Fibroblast of skin of left biceps (primary cell): ENCODE measurements at places on chromosomes 2 and 18.

DNA sequence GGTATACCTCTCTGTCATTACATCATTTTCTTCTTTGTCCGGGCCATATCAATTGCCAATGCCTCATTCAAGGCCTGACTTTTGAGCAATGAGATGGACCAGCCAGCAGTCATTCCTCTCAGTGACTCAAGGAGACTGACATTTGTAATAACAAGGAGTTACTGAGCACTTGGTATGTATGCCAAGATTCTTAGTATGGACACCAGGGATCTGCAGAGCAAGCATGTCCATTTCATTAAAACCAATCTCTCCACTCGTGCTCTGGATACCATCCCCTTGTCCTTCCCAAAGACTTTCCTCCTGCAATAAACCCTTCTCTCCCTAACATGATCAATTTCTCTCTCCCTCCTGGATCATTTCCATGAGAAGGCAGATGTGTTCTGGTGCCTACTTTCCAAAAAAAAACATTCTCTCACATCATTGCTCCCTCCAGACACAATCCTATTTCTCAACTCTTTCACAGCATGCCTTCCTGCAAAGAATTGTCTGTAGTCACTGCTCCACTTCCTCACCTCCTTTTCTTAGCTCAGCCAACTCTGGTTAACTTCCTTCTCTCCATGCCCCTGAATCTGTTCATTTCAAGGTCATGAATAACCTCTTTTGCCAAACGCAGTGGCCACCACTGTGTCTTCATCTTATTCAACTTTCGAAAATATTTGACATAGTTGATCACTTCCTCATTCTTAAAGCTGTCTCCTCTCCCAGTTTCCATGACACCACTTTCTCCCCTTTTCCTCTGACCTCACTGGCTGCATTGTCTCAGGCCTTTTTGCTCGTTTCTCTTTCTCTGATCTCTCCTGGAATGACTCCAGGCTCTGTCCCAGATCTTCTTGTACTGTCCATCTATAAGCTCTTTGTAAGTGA is 102.8 kb upstream of the CYP1B1 start:
- peak; percentile 54 for DNase-seq

- DNase-seq = no peak
Observed at GRCh38 chr2:40028792-40029488, 249.9 kb upstream of the THUMPD2 start.

GRCh38 chr2:505941-506340 is 171.3 kb downstream of the TMEM18 start:
- no peak for DNase-seq

- DNase-seq = no peak
Observed at GRCh38 chr2:208352644-208353567, 53.7 kb upstream of the PTH2R start.

- no peak for DNase-seq
Observed at GRCh38 chr2:54330926-54331835, 75.2 kb upstream of the TSPYL6 start.

DNA sequence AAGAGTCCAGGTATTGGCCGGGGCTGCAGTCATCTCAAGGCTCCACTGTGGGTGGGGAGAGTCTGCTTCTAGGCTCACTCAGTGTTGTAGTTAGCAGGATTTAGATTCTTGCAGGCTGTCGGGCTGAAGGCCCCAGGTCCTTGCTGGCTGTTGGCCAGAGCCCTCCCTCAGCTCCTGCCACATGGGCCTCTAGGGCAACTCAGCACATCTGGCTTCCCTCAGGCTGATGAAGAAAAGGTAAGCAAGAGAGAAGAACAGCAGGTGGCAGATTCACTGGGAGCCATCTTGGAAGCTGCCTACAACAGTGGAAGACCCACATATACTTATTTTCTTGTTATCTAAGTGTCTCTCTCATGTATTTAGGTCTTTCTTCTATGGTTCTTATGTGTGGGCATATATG is 4.3 kb downstream of the MRPS9 start:
- no peak for DNase-seq

DNA sequence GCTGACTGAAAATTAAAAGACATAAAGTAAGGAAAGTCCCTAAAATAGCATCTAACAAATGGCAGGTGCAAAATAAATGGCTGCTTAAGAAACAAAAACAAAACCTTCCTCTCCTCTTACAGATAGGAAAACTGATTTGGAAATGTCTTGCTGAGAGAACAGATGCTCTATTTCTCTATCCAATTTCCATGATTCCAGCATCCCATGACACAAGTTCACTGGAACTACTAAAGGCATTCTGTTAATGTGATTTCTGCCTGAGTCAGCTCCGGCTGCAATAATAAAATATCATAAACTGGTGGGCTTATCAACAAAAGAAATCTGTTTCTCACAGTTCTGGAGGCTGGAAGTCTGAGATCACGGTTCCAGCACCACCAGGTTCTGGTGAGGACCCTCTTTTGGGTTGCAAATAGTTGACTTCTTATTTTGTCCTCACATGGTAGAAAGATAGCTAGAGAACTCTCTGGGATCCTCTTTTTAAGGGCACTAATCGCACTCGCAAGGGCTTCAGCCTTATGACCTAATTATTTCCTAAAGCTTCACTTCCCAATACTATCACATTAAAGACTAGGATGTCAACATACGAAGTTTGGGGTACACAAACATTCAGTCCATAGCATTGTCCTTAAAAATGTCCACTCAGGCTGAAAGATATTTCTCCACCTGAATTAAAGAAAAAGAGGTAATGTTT is 78.2 kb upstream of the GALNT3 start:
- no peak for DNase-seq

DNA sequence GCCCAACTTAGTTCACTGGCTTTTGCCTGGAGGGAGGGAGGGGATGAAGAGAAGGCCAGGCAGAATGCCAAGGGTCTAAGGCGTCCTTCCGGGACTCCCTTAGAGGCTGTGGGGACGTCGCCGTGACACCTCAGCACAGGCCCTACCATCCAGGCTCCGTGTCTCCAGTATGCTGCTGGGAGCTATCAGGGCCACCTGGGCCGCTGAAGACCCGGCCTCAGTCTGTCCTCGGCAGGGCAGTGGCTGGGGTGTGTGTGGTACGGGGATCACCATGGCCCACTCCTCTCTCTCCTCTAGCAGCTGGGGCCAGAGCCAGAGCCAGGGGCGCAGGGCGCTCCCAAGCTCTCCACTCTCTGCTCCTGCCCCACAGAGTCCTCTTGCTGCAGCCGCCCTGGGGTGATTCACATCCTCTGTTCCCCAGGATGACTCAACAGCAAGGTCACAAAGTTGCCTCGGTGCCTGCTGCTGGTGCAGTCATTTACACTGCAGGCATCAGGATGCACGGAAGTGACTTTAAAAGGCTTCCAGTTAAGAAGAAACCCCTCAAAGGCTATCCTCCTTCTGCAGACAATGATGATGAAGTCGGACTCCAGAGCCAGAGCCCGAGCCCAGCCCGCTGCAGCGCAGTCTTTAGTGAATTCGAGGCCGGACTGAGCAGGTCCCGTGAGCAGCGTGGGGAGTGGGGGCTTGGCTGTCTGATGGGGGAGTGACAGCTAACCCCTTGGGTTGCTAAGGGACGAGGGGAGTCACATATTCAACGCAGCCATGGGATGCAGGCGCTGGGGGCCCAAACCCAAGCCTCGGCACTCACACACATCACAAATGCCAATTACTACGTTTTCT is 31.9 kb downstream of the SNORC start:
- peak; percentile 40 for DNase-seq

GRCh38 chr2:10817413-10817812 is 4.8 kb upstream of the PDIA6 start:
- no peak for DNase-seq

DNA sequence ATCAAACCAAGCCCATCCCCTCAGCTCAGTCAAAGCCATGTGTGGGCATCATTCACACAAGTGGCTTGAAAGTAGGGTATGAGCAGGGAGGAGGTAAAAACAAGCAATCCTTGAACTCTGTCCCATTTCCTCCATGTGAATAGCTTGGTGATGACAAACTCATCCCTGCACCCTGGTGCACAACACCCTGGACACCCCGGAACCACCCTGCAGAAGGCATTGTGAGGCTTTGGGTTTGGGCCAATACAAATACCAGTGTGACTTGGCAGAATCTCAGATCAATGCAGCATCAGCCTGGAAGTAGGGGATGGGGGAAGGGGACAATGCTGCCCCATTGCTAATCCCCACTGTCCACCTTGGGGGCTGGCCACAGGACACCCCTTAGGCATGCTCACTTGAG is 28.6 kb downstream of the TGFA start:
- DNase-seq = no peak

GRCh38 chr2:172091000-172091641 is 5.8 kb downstream of the DLX1 start:
- no peak for DNase-seq

GRCh38 chr2:118124288-118124891 is 36.1 kb downstream of the INSIG2 start:
- DNase-seq = no peak

DNA sequence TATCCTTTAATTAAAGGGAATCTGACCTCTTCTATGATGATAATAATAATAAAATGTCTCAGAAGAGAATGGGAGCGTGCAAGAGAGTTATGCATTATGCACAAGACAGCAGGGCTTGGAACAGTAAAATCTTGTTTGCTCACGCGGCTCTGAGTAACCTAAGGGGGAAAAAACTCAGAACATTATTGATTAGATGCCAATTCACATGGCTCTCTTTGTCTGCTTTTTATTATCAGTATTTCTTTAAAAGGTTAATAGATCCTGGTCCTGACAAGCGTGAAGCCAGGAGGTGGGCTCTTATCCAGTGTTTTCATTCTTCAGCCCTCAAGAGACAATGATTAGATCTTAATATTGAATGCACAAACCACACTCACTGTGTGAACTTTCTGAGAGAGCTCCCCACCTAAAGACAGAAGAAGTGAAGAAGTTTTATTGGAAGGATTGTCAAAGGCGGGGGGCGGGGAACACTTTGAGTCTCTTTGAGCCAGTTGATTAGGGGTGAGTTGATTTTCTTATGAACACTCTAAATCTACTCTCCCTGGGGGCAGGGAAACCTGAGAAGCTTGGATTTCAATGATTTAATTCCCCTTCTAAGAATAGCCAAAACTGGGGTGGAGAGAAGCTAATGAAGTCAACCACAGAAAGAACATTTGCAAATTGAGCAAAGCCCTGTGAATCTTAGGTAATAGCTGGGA is 127.5 kb upstream of the CTAGE1 start:
- DNase-seq = no peak

DNA sequence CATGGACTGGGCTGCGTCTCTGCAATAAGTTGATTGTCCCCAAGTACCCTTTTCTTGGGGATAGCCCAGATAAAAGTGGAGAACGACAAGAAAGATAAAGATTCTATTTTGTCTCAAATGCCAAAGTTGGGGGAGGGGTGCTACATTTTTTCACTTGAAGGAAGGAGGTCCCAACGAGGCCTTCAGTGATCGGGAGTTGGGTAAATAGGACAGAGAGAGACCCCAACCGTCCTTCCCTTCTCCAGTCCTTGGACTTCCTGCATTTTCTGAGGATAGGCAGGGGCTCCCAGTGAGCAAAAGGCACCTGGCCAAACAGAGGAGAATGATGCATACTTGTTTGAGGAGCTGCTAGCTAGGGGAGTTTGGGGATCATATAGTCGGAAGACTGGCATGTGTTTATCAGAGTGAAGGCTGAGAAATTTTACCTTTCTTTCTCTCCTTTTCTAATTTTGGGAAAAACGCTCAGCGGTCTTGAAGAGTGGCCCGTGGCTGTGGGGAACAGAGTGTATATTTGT is 3.5 kb upstream of the EN1 start:
- no peak for DNase-seq

DNA sequence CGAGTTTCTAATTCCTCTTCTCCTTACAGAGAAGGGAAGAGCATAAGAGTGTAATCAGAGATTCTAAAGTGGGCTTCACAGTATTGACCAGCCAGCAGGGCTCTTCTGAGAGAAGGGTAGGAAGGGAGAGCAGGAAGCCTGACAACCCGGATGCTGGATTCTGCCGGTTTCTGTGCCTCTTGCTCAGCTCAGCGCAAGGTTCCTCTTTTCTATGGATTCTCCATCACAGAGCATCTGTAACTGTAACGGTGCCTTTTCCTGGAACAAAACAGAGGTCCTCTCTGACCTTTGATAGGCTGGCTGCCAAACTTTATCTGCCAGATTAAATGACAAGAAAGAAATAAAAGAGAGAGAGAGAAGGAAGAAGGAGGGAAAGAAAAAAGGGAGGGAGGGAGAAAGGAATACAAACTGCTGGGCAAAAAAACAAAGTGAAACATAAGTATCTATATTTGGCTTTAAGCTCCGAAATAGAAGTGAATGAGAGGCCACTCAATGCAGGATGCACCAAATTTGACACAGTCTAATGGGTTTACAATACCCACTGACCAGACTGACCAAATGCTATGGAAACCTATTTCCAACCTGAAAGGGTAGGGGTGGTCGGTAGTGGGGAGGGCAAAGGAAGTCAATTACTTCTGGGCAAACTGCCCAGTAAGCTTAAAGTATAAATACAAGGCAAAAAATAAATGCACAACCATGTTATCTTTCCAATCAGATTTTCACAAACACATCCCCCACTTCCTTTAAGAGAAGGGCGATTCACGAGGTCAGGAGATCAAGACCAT is 59.2 kb downstream of the PIEZO2 start:
- DNase-seq = no peak

GRCh38 chr2:147420517-147420916 is 424.3 kb upstream of the ACVR2A start:
- DNase-seq = no peak
